ENCODE measurements at places on chromosomes 1 and 21.
A peak's percentile ranks its signal among the peaks of the same experiment; 100 is the strongest.

GRCh38 chr1:41528726-41529605 is 44.5 kb upstream of the EDN2 start:
- no peak for DNase-seq

DNA sequence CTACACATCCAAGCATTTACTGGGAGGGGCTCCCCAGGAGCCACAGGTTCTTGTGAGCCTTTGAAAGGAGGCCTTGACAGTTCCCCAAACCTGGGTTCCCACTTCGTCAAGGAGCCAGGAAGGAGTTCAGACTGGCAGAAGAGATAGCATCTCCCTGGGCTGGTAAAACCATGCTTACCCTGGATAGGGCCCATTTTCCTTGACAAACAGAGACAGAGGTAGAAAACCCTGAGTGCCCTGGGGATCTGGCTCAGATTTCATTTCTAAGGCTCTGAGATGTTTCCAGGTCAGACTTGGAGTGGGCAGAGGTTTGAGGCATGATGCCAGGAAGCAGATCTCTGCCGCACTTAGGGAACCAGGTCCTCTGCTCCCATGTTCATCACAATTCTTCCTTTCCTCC is 2.7 kb downstream of the ETNK2 start:
- no peak for DNase-seq

DNA sequence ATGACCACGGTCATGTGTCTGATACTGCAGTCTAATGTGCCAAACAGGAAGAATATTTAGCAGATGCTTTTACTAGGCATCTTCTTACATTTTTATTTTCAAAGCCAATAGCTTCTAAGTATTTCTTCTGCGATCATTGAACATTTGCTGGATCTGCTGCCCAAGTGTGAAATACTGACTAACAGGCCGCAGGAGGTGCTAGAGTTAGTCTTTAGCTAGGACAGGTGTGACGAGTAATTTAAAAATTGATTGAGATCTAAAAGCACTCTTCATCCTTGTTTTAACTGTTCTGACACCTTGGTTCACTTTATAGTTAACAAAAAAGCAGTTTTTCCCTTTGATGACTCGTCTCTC is 748 bp upstream of the FAM78B start:
- DNase-seq, result no peak

DNA sequence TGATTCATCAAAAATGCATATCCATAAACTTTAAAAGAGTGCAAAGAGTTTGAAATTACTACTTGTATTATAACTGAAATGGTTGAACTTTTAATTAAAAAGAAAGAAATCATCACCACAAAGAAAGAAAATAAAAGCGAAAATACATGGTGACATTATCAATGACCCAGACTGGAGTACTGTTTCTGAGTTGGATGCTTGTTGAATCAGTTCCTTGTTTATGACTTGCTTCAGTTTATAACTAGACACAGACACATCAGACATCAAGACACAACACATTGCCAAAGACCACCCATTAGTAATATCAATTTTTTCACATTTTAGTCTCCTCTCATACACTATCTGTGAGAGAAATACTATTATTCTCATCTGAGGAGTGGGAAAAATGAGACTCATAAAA is 293.0 kb downstream of the MRPL39 start:
- DNase-seq, result no peak

DNA sequence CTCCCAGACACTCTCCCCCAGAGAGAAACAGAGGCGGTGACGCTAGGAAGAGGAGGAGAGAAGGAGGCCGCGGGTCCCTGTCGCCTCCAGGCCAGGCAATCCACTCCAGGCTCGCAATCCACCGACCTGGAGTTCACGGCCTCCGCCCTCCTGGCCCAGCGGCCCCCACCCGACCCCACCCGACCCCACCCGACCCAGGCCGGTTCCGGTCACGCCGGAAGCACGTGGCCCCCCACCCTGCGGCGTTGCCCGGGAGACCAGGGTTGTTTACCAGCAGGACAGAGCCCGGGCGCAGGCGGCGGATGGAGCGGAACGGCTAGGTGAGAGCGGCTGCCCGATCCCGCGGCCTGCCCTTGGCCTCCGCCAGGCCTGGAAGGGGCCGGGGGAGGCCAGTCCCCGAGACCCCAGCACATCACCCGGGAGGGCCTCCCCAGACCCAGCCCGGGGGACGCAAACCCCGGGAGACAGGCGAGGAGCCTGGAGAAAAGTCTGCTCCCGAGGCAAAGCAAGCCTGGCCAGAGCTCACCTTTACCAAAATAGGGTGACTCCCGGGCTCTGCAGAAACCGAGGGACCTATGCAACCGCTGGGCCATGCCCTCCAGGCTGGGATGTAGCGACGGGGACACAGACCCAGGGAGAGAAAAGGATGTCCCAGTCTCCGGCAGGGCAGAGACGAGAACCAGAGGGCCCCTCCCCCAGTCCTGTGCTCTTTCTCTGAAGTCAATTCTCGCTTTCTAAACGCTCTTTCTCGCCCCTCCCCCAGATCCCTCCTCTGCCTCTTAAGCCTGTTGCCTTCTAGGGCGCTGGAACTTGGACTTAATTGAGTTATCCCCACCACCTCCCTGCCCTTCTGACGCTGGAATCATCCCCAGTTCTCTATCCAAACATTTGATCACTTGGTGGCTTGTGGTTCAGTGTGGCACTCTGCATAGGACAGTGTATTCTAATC is at the start of the genes PLA2G2C and UBXN10:
Gene PLA2G2C (minus strand): TSS at position 685 of the 949 bp plus-strand sequence. CDS start 9,155 bp downstream, outside the sequence.
Gene UBXN10 (plus strand): TSS at position 263 of the 949 bp plus-strand sequence. CDS start 4,466 bp downstream, outside the sequence.
- peak; percentile 60 for DNase-seq

- DNase-seq, result no peak
These were observed 32.2 kb upstream of the ZNF326 start for GRCh38 chr1:89962742-89963075.

DNA sequence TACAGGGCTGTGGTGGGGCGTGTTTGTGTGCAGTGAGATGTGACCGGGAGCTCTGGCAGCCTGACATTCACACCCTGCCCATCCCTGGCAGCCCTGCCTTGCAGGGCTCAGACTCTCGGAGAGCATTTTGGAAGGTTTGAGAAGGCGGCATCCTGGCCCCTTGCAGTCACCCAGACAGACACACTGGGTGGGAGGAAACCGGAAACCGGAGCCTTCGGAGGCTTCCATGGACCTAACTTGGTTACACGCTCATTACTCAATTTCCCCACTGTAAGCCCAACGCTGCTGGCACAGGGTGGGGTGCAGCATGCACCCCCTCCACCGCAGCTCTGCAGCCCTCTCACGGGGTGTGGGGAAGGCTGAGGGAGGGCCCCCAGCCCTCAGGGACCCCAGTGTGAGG is 22.2 kb upstream of the RSPO1 start:
- no peak for DNase-seq

DNA sequence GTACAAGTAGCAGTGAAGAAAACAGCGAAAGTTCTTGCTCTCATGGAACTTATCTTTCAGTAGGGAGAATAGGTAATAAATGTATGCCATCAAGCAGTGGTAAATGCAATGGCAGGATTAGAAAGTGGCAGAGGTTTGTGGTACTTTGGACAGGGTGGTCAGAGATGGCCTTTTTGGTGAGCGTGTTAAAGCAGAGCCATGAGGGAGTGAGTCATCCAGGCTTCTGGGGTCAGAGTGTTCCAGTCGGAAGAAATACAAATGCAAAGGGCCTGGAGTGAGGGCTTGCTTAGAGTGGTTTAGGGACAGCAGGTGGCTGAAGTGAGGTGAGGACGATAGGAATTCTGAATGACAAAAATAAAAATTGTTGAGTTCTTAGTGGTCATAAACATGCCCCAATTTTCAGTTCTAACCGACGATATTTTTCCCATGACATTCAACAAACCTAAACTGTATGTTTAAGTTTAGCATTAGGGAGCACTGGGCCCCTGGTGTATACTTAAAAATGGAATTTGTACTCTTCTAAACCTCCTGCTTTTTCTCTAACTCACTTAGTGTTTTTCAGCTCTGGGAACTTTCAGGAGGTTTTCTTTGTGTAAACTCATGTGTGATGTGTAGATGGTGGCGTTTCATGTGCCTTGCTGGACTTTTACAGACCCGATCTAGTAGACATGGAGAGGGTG is 78.2 kb downstream of the MACF1 start:
- no peak for DNase-seq

DNA sequence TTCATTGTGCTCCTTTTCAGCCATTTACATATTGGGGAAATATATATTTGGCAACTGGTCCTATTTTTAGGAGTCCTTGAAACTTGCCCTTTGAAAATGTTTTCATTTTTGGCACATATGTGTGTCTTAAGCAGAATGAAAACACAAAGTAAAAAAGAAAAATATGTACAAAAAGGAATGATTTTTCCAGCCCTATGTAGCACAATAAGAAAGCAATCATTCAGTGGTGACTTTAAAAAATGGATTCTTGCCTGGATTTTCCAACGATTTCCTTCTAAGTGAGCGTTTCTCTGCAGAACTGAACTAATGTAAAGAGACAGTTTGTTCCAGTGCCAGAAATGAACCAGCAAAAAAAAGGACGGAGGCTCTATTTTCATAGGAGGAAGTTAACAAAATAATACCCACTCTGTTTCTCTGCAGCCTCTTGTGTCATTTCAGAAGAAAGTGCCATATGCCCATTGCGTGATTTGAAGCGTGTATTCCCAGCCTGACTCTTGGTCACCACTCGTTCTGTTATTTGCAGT is 340.1 kb downstream of the SETD4 start:
- no peak for DNase-seq
